Esophagus mucosa (tissue), 1 donor: ENCODE measurements at places on chromosomes 2 and 18. TPM values are rescaled to one million over a fixed set of nuclear protein-coding genes. Genes with fewer than 3 reads are reported as not detected.

DNA sequence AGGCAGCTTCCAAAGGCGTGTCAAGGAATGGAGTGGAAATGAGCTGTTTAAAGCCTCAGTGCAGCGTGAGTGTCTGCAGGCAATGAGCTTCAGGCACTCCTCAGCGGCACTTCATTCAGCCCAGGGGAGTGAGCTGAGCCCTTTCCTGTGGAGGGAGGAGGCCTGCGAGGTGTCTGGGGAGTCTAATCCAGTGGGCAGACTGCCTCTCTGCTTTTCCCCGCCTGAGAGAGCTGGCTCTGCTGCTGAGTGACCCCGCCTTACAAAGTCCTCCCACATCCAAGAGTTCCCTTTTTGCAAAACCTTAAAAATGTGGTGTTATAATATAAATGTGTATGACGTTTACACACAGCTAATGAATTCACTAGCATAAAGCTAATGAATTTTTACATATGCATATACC, 7.0 kb upstream of the LDLRAD4 start:
- ATAC-seq = no peak

GRCh38 chr2:42054714-42055430, 7.1 kb downstream of the PKDCC start:
- no peak for ATAC-seq

- ATAC-seq = peak; percentile 73
These were observed 134.5 kb downstream of the NAPG start for GRCh38 chr18:10660179-10660884.

GRCh38 chr2:178677599-178677998, 129.6 kb downstream of the TTN start:
- no peak for ATAC-seq

The SPATA3 gene
- not detected for total RNA-seq

The STEAP3 gene
- 11.6 TPM for total RNA-seq

DNA sequence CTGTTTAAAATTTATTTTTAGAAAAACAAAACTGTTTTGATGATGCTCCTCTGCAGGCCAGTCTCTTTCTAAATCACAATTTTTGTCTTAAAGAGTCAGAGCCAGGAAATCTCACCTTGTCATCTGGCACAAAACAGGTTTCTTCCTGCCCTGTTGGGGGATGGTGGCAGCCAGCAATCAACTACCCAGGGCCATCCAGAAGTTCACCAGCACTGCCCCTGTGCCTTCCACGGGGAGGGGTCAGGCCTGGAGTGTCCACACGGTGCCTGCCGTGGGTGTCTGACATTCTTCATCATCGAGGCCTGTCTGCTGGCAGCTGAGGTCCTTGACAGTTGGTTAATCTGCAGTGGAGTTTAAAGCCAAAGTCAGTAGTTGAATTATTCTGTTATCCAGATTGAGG, 40.0 kb upstream of the BMP10 start:
- no peak for ATAC-seq

The COPS9 gene
- 132 TPM for total RNA-seq

- ATAC-seq = no peak
These were observed 85.5 kb upstream of the DTNA start for GRCh38 chr18:34624551-34624950.

The MRPL33 gene
- total RNA-seq = 37.3 TPM

DNA sequence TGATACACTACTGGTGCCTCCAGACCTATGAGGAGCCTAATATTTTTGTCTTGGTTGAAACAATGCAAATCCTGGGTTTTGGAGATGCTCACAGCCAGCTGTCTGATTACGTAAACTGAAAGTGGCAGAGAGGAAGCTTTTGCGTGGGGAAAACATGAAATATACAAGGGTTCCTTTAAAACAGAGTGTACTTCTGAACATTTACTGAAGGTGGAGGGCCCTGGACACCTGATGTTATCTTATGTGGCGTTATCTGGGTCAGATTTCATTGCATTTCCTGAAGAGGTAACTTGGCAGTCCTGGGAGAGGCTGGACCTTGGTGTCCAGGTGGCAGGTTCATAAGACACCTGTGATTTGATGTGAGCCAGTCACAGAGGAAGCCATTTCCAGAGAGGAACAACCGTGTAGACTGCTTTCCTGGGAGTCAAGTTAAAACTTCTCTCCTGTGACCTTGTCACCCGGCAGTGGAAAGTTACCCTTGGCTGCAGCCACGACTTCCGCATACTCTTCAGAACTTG, 105.0 kb downstream of the NEDD4L start:
- ATAC-seq = no peak

The CD8B2 gene
- total RNA-seq = not detected

DNA sequence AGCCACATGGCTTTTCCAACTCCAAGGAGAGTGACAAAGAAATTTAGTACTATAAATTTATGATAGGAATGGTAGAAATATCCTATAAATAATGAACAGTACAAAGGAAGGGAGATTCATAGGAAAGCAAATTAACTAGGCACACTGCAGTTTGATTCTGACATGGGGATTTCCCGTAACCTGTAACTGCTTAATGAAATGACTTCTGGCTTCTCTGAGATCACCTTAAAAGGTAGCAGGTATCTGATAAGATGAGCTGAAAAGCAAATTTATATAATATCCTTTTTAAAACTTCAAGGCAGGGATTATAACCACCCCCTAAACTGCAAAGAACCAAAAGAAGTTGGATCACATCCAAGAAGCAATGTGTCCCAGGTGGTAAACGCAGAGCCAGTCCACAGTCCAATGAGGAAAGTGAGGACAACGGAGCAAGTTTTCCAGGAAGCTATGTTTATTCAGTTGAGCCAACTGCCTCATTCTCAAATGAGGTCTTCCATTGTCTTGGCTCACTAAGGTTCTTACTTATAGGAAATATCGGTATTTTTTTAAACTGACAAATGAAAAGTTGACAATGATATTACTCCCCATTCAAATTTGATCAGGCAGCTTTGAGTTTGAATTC, 43.0 kb downstream of the WIPF1 start:
- ATAC-seq = no peak

The KRTCAP3 gene
- 26.0 TPM for total RNA-seq

DNA sequence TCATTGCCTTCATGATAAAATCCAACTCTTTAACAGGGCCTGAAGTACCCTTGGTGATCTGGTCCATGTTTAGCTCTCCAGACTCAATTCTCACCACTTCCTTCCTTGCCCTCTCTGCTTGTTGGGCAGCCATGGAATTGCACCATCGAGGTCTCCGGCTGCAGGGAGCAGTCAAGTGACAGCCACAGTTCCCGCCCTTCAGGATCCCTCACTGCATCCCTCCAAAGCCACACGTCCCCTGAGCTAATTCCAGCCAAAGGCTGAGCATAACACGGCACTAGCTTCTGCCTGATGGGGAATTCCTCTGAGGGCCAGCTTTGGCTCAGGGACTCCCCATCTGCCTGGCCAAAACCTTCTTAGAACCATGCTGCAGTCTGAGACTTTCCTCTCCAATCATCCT, 47.4 kb upstream of the SLC1A4 start:
- ATAC-seq = no peak

The EPB41L3 gene
- total RNA-seq = 16.3 TPM

The SEMA4C gene
- total RNA-seq = 14.9 TPM
